T-helper 2 cell (primary cell): ENCODE measurements at places on chromosomes 7 and 10.

GRCh38 chr10:29998142-29998808 is 61.1 kb downstream of the JCAD start:
- DNase-seq: peak; percentile 55

- DNase-seq: no peak
Measured at GRCh38 chr10:68212721-68213352, 19.1 kb downstream of the ATOH7 start.

- no peak for DNase-seq
Measured at GRCh38 chr7:5831196-5831595, 49.4 kb upstream of the OCM start.

DNA sequence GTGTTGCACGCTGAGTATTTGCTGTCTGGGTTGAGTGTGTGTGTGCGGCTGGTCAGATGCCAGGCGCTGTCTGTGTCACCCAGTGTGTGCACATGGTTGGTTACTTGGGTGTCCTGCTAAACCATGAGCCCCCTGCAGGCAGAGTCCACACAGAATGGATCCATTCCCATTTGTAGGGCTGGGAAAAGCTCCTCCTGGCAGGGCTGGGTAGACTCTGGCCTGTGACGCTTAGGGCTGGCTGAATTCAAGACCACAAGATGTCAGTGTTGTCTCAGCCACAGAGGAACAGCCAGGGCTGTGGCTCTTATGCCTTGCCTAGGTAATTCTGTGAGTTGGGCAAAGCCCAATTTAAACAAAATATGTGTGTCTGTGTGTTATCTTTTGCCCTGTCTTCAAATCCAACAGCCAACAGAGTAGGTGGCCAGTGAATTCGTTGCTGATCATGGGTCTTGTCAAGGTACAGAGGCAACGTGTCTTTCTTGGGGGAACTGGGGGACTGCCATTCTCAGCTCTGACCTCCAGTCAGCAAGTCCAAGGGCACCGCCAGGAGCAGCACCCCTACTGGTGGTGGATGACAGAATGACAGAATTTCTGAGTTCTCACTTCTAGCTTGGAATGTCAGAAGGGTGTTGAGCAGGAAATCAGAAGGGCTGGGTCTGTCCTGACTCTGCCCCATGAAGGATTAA is 285.1 kb downstream of the CCSER2 start:
- no peak for DNase-seq
